ENCODE measurements at places on chromosomes 5 and 9. TPM values are rescaled to one million over a fixed set of nuclear protein-coding genes. Genes with fewer than 3 reads are reported as not detected.

The COL15A1 gene
- total RNA-seq: 0.09 TPM

The SHISAL2B gene
- total RNA-seq: not detected

The APBA1 gene
- 0.21 TPM for total RNA-seq

The ARSK gene
- 21.3 TPM for total RNA-seq

The SH3RF2 gene
- total RNA-seq: 5.9 TPM

The SLC6A7 gene
- total RNA-seq: not detected

The MAP1B gene
- total RNA-seq: 137 TPM

DNA sequence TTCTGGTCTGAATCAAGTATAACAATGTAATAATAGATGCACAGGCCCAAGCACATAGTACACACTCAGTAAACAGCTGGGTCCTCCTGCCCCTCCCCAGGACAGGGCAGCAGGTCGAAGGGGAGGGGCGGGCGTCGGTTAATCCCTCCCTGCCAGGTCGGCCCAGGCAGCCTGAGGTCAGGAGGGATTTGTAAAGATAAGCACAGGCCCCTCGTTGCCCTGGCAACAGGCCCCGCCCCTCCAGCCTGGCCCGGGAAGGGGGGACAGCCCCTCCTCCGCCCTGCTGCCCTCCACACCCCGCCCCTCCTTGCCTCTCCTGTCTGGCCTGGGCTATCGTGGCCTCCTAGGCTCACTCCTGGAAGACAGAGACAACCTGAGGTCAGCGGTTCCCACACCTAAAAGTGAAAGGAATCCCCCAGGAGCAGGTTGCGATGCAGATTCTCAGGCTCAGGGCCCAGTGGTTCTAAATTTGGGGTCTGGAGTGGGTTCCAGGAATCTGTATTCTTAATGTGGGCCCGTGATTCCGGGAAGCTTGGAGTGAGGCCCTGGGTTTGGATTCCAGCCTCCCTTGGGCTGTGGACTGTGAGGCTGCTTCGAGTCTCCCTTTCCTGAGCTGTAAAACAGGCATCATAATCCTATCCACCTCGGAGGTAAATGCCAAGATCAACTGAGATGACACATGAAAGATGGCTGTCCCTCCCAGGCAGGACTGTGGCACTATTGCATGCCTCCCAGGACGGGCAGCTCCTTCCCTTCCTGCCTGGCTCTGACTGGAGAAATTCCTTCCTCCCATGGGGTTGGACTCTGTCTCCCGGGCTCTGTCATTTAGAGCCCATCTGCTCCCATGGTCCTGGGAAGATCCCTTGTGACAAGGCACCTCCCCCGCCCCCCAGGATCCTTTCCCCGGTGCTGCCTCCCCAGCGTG lies 4.4 kb downstream of the CRB2 start:
- no peak for DNase-seq

DNA sequence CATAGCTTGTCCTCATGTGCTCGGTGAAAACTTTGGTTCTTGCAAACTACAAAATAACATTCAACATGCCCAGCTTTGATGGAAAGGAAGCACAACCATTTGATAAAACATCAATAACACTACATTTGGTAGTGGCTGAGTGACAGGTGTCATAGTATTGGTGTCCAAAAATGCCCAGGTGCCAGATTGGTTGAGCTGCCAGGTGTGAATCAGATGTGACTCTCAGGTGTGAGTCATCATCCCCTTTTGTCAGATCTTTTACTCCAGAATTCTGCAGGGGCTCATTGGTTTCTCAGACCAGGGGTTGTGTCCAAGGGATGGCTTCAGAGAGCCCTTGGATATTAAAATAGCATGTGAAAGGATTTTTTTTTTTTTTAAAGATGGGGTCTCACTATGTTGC lies 22.5 kb upstream of the POMT1 start:
- no peak for DNase-seq

GRCh38 chr5:109690975-109691574 lies 1.3 kb downstream of the MAN2A1 start:
- peak; percentile 78 for DNase-seq

DNA sequence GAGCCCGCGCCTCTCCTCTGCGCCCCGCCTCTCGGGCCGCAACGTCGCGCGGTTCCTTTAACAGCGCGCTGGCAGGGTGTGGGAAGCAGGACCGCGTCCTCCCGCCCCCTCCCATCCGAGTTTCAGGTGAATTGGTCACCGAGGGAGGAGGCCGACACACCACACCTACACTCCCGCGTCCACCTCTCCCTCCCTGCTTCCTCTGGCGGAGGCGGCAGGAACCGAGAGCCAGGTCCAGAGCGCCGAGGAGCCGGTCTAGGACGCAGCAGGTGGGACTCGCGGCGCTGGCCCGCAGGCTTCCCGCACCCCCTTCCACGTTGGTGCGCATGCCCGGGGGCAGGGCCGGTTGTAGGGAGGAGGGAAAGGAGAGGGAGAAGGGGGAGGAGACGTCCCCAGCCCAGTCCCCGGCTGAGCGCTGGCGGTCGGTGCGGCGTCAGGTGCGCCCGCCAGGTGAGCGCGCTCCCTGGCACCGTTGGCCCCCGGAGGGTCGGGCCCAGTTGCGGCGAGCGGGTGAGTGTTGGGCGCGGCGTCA lies at the start of gene OCLN:
TSS of gene OCLN (plus strand) at position 400 of the 532 bp plus-strand sequence. CDS start 11,455 bp downstream, outside the sequence.
- peak; percentile 37 for DNase-seq

GRCh38 chr5:5246736-5247135 lies 106.6 kb downstream of the ADAMTS16 start:
- DNase-seq: no peak

- DNase-seq: no peak
Observed at GRCh38 chr9:109619310-109619709, 121.2 kb upstream of the PTPN3 start.

Measured in A172 (cell line).